ENCODE measurements at places on chromosomes 1 and 21. TPM values are rescaled to one million over a fixed set of nuclear protein-coding genes. Genes with fewer than 3 reads are reported as not detected.

AMY1B gene
- total RNA-seq: not detected

ZBTB8B gene
- total RNA-seq: under 0.01 TPM

ITLN1 gene
- not detected for total RNA-seq

CCDC30 gene
- total RNA-seq: 0.32 TPM

FYB2 gene
- not detected for total RNA-seq

FCGR1A gene
- not detected for total RNA-seq

OR6K3 gene
- total RNA-seq: not detected

HES2 gene
- total RNA-seq: 59.4 TPM

TRPM2 gene
- not detected for total RNA-seq

BGLAP gene
- total RNA-seq: 0.61 TPM

RNU1-2 gene
- total RNA-seq: under 0.01 TPM

FCRL2 gene
- not detected for total RNA-seq

CFHR3 gene
- not detected for total RNA-seq

TCHH gene
- total RNA-seq: not detected

ITLN2 gene
- not detected for total RNA-seq

CGN gene
- total RNA-seq: 0.30 TPM

S100A3 gene
- 0.30 TPM for total RNA-seq

SH3BGR gene
- not detected for total RNA-seq

RCC2 gene
- 94.2 TPM for total RNA-seq

C1orf210 gene
- total RNA-seq: not detected

Data from epithelial cell of umbilical artery (primary cell).